Right ventricle myocardium inferior (tissue), 1 donor: ENCODE measurements at places on chromosomes 16 and 17. TPM values are rescaled to one million over a fixed set of nuclear protein-coding genes. Genes with fewer than 3 reads are reported as not detected.

IL21R gene
- total RNA-seq = 0.14 TPM

GPS1 gene
- total RNA-seq = 80.9 TPM

PPP1R27 gene
- total RNA-seq = not detected

GPR179 gene
- total RNA-seq = not detected

GRCh38 chr16:314795-315299, 31.9 kb downstream of the PDIA2 start:
- no peak for DNase-seq

DNA sequence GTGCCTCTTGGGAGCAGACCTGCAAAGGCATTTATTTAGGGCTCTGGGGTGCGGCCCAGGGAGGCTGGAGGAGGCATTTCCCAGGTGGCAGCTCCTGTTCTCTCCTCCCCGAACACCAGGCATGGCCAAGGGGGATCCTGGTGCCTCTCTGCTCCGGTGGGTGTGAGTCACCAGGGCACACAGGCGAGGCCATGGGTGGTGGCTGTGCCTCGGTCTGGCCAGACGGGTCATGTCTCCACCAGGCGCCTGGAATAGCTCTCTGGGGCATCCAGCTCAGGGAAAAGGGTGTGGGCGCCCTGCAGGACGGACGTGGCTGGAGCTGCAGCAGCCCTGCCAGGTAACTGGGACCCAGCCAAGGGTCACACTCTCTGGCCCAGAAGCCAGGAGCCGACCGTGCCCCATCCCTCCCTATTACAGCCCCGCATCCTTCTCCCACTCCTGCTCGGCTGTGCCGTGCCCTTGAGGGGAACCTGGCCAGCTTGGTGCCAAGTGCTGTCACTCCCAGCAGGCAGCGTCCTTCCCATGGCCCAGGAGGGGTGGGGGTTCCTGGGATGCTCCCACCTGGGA, 25.8 kb downstream of the SOX8 start:
- DNase-seq = no peak

GRCh38 chr17:58112970-58113631, 29.9 kb downstream of the DYNLL2 start:
- peak; percentile 80 for DNase-seq

- DNase-seq = no peak
These were observed 1.7 kb downstream of the MLST8 start for GRCh38 chr16:2206780-2207433.

DNA sequence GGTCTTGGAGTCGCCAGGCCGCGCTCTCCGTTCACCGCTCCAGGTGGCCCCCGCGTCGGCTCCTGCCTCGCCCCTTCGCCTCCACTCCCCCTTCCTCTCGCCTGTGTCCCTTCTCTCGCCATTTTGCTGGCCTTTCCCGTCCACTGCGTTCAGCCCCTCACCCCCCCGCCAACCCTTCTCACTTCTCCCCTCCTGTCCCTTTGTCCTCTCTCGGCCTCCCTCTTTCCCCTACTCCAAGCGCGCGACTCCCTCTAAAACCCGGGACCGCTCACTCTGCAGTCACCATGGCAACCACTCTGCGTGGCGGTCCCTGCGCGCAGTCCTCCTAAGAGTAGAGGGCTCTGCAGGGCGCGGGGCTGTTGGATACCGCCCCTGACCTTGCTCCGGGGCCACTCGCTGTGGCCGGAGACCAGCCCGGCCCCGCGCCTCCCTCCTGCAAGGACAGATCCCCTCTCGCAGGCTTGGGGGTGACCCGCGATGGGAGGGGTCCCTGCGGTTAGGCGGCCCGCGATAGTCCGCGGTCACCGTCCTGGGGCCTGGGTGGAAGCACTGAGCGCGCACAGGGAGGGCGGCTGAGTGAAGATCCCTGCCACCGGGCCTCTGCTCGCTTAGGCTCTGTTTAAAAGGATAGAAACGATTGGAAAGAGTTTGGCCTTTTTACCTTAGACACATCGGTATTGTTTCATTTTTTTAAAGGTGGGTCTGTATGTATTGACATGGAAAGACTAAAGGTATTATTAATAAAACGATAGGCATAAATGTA, 454 bp downstream of the CCDC40 start:
- no peak for DNase-seq

MT1E gene
- 136 TPM for total RNA-seq

- DNase-seq = no peak
These were observed 3.2 kb downstream of the CCL3 start for GRCh38 chr17:36086791-36087190.

DNA sequence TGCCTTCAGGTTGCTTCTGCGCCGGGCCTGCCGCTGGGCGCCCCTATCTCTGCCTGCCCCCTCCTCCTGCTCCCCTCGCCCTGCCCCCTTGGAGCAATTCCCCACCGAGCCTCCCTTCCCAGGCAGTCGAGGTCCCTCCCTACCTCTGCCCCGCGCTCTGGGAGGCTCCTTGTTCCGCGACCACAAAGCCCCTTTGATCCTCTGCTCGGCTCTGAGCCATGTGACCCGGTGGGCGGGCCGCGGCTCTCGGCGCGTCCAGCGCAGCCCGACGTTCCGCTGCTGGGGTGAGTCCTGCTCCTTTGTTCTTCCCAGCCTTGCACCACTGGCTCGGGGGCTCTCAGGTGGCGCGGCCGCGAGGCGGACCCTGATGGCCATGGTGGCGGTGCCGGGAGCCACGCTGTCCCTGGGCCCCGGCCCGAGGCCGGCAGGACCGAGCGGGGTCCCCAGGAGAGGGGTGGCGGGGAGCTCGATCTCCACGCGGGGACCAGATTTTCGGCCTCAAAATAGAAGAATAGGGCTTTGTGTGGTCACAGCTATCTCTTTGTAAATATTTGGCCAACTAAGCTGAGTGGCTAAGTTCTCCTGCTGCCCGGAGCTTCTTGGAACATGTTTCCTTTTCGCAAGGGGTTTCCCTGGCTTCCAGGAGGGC, 310.6 kb downstream of the SEC14L1 start:
- peak; percentile 87 for DNase-seq

DVL2 gene
- total RNA-seq = 20.0 TPM

- no peak for DNase-seq
These were observed 1.9 kb upstream of the CASKIN1 start for GRCh38 chr16:2198283-2198682.

DNA sequence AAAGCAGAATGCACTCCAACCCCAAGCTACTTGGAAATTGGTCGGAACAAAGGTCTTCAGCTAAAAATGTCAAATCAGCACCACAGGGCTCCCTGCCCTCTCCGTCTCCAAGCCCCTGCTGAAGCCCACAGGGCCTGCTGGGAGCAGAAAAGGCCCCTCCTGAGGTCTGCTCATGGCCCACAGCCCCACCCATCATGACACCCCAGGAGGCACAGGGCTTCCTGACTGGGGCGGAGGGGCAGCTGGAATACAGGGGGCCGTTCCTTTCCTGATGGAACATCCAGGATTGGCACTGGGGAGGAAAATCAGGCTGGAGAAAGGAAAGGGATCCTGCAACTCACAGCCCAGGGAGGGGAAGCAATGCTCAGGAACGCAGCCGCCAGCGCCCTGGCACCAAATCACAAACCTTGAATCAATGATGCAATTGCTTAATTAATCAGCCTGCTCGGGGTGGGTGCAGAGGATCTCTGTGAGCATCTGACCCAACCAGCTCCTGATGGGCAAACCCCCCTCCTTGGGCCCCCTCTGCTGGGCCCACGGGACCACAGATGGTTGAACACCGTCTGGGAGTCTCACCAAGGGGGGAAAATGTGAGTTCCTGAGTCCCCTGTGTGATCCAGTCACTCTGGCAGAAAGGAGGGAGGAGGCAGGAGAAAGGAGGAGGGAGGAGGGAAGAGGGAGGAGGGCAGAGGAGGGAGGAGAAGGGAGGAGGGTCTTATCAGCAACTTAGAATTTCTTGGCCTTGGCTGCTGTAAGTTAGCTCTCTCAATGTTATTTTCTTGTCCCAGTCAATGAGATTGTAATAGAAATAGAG, 155.5 kb downstream of the ZNF423 start:
- DNase-seq = no peak

- no peak for DNase-seq
These were observed 67.2 kb downstream of the PARN start for GRCh38 chr16:14562691-14563491.

DNA sequence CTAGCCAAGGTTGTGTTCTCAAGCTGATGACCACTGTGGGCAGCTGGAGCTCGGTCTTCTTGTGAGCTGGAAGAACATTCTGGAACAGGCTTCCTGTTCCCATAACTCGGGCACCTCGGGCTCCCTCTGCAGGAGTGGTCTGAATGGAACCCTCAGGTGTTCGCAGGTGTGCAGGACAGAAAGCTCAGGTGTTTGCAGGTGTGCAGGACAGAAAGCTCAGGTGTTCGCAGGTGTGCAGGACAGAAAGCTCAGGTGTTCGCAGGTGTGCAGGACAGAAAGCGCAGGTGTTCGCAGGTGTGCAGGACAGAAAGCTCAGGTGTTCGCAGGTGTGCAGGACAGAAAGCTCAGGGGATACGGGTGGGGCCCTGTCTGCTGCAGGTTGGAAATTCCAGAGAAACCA, 109.0 kb upstream of the CACNG5 start:
- DNase-seq = no peak

- no peak for DNase-seq
These were observed 26.9 kb downstream of the MINK1 start for GRCh38 chr17:4859816-4860625.

GRCh38 chr16:66598111-66598510, 6.4 kb upstream of the CMTM3 start:
- DNase-seq = no peak

DNA sequence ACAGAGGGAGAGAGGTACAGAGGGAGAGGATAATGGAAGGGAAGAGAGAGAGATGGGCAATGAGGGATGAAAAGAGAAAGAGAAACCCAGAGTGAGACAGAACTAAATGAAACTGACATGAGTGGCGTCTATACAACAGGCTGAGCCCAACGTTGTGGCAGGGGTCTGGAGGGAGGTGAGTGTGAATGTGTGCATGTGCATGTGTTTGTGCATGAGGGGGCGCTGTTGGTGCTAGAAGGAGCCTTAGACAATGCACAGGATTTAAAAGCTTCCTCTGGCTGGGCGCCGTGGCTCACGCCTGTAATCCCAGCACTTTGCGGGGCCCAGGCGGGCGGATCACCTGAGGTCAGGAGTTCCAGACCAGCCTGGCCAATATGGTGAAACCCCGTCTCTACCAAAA, 454.8 kb upstream of the CDH11 start:
- DNase-seq = no peak

DNAAF8 gene
- total RNA-seq = 1.5 TPM

- peak; percentile 72 for DNase-seq
These were observed 696 bp downstream of the NETO2 start for GRCh38 chr16:47142821-47143676.

GRCh38 chr16:88464447-88465318, 11.6 kb downstream of the ZFPM1 start:
- no peak for DNase-seq

DNA sequence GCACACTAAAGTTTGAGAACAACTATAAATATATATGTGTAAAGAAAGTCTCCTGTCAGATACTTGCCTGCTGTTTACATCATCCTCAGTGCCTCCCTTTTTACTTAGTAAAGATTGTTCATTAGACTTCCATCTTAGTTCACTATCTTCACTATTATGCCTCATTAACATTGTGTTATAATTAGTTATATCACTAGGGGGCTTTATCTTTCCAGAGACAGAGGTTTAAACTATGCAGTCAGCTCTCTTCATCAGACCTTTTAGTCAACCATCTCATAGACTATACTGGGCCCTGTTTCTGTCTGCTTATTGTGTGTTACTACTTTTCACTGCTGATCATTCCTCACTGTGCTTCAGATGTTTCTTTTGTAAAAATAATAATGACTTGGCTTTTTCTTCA, 630.8 kb upstream of the KIF2B start:
- DNase-seq = no peak

GNG13 gene
- total RNA-seq = not detected

PDILT gene
- total RNA-seq = not detected

DNA sequence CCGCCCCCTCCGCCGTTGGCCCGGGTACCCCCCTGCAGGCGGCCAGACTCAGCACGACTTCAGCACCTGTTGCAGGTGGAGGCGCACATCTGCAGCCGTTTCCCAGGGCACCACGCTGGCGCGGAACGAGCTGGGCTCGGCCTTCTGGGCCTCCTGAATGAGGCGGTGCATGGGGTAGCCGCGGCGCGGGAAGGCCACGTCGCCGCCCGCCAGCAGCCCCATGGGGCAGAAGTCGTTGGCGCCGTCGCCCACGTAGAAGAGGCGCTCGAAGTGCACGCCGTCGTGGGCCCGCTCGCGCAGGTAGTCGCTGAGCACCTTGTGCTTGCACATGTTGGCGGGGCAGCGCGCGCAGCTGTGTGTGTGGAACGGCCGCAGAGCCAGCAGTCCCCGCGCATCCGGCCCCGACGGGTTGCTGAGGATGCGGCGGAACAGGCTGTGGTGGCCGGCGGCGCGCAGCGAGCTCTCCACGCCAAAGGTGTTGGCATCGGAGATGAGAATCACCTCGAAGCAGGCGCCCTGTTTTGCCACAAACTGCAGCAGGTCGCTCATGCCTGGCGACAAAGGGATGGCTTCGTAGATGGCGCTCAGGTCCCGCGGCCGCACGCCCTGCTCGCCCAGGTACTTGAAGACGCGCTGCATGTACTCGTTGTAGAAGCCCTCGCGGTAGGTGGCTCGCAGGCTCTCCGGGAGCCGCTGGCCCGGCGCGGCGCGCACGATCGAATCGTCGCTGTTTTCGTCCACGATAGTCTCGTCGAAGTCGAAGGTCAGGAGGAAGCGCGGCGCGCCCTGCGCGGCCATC, 6.2 kb downstream of the PHOSPHO1 start:
- peak; percentile 80 for DNase-seq

CACNG1 gene
- total RNA-seq = not detected

- DNase-seq = no peak
These were observed 29.5 kb downstream of the NPLOC4 start for GRCh38 chr17:81607431-81607830.

TBX21 gene
- 0.27 TPM for total RNA-seq

B9D1 gene
- 5.3 TPM for total RNA-seq

GRCh38 chr17:44351464-44351863, 6.4 kb downstream of the GRN start:
- DNase-seq = no peak

TPSD1 gene
- total RNA-seq = 0.54 TPM

TMEM98 gene
- total RNA-seq = 12.7 TPM

CA10 gene
- not detected for total RNA-seq
